ENCODE measurements at places on chromosomes 13 and 19.

- no peak for DNase-seq
Measured at GRCh38 chr13:78040205-78040830, 121.7 kb upstream of the EDNRB start.

- DNase-seq: no peak
Measured at GRCh38 chr13:45928843-45929242, 77.3 kb upstream of the SIAH3 start.

DNA sequence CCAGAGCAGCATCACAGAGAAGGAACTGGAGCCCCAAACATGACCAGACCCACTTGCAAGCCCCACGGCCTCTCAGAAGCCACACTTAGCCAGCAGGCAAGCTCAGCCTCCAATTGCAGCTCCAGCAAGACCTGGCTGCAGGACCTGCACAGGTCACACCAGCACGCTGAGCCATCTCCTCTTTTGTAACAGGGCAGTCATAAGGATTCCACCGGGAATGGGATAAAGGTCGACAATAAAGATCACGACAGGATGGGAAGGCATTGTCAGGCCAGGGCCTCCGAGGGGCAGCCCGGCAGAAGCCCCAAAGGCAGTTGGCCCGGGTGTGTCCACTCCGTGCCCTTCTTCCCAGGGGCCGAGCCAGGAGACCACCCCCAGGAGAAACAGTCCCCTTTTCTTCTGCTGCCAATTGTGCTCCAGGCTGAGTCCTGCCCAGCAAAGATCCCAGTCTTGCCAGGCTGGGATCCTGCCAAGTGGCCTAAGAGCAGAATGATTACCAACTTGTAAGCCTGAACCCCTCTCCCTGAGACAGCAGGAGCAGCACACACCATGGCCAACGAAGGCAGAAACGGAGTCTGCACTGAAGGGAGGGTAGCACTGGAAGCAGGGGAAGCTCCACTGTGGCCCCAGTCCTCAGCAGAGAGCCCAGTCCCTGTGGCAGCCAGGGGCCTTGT, 12.5 kb downstream of the PEPD start:
- DNase-seq: no peak

DNA sequence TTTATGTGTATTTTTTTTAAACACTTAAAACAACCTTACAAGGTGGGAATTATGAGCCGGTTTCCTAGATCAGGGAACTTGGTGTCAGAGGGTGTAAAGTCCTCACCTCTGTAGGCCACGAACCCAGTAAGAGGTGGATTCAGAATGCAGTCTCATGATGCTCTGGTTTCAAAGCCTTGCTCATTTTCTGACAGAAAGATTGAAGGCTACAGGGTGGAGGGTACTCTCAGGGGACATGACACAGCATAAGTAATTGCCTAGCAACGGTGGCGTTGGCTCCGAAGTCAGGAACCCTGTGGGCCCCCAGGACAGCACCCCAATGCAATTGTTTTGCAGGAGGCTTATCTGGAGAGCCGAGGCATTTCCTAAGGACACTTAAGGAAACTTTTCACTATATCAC, 794.7 kb downstream of the EFNB2 start:
- DNase-seq: no peak

GRCh38 chr13:76116751-76117360, 480.7 kb downstream of the LMO7 start:
- no peak for DNase-seq

DNA sequence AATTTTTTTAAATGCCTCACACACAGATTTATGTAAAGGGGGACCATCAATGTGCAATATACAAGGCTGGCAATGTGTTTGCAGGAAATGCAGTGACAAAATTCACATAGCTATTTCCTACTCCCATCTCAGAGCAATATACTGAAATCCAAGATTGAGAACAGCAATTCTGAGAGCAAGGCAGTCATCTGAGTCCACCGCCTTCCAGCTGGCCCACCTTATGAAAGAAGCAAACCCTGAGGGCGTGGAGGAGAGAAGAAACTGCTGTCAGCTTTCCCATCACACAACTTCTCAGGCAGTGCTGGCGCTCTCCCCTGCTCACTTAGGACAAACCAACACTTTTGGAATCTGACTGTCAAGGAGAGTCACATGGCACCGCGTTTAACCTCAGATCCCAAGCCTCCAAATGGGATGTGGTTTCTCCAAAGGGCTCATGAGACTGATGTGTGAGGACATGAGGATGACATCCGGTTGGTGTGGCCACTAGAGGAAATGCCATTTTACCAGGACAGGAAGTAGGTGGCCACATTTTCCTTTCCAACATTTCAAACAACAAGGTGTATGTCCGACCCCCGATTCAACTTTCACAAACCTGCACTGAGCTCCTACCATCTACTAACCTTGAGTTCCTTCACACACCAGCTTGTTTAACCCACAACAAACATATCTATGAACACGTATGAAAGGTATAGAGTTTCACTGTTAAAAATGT, 3.7 kb upstream of the DOCK9 start:
- DNase-seq: peak; percentile 7

GRCh38 chr19:34428549-34429285, 536 bp downstream of the UBA2 start:
- DNase-seq: peak; percentile 78

- DNase-seq: no peak
Measured at GRCh38 chr13:79614250-79614918, 133.4 kb downstream of the NDFIP2 start.

DNA sequence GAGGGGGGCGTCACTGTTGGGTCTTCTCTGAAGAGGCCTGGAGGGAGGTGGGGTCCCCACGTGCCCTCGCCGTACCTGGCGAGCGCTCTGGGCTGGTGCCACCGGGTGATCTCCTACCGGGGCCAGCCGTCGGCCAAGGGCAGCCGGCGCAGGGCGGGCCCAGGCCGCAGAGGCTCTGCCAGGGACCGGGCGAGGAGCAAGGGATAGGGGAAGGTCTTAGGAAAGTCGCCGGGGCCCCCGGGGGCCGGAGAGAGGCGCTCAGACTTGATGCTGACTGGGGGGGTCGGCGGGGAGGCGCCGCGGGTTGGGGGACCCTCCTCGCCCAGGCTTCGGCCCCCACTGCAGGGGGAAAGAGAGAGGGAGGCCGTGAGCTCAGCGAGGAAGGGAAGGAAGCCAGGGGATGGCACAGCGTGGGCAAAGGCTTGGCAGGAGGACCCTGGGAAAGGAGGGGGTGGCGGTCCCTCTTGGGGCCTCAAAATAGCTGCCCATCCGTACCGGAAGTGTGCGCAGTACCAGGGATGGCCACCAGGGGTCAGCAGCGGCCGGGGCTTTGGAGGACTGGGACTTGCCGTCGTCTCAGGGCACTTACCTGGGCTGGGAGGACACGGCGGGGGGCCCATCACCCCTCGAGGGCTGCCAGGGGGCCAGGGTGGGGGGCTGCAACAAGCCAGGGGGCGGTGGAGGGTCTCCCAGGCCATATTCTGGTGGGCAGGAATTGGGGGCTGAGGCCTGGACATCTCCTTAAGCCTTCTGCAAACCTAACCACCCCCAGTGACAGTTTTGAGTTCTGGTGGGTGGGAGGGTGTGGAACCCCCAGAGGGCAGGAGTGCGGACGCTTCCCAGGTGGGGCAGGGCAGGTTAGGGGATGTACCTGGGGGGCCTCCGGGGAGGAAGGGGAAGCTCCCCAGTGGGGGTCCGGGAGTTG, 7.7 kb upstream of the TMEM161A start:
- DNase-seq: peak; percentile 70

GRCh38 chr19:22606212-22606553, 27.9 kb upstream of the ZNF492 start:
- no peak for DNase-seq

GRCh38 chr13:30751183-30751933, 16.0 kb downstream of the ALOX5AP start:
- DNase-seq: no peak

DNA sequence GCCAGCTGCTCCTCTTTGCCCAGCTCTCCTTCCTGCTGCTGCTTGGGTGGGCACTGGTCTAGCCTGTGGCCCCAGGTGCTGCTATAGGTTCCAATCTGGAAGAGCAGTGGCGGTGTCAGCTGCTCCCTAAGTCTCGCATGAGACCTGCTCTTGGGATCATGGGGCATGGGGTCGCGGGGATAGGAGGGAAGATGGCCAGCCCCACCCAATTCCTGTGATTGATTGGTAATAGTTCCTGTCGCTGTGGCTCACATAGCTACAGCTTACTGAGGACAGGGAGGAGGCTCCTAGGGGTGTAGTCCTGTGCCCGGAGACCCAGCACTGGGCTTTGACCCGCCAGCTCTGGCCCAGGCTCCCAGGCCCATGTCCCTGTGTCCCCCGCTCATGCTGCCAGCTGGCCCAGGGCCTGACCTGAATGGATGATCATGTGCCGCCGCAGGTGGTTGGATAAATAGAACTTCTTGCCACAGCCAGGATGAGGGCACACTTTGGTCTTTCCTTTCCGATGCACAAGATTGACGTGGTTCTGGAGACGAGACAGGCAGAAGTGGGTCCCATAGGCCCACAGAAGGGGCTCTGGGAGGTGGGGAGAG, 4.5 kb upstream of the ELAVL3 start:
- DNase-seq: no peak
